ENCODE measurements at places on chromosomes 5 and 9.

- no peak for DNase-seq
Observed at GRCh38 chr9:88773627-88774244, 217.5 kb upstream of the S1PR3 start.

GRCh38 chr9:116685166-116685565 lies 1.9 kb upstream of the TRIM32 start:
- DNase-seq: no peak

GRCh38 chr9:131736431-131736830 lies 3.4 kb downstream of the RAPGEF1 start:
- DNase-seq: no peak

- no peak for DNase-seq
Observed at GRCh38 chr5:41526699-41527098, 16.3 kb upstream of the PLCXD3 start.

GRCh38 chr5:94778299-94778698 lies 159.8 kb downstream of the SLF1 start:
- no peak for DNase-seq

GRCh38 chr9:95770653-95771131 lies 104.8 kb upstream of the ERCC6L2 start:
- DNase-seq: no peak

- DNase-seq: no peak
Observed at GRCh38 chr5:169897481-169897880, 82.8 kb downstream of the INSYN2B start.

DNA sequence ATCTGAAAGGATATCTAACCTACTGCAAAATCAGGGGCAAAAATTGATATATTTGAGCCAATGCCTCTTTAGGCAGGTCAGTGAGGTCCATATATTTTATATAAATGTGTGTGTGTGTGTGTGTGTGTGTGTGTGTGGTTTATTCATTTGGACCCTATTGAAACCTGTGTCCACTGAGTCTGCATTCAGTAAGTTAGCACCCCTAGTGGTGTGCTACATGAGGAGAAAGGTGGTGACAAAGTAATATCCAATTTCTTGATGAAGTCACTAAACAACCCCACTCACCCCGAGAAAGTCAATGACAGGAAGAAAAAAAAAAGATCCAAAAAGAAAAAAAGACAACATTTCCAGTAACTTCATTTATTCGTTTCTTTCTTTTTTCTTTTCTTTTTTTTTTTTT lies 4.1 kb downstream of the FBXW11 start:
- no peak for DNase-seq

DNA sequence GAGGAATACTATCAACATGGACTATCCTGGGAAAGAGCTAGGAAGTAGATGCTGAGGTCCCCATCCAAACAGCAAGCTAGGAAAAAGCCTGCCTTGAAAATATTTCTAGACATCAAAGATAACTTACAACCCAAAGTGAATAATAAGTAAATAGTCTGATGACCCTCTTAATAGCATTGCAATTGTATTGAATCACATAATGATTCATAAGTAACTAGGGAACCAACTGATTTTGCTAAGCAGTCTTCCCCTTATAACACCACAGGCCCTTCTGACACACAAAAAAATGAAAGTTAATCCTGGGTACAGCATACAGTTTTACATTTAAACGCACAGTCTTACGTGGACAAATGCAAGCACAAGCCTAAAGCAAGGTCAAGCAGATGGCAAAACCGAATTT lies 199.3 kb downstream of the RFK start:
- no peak for DNase-seq

DNA sequence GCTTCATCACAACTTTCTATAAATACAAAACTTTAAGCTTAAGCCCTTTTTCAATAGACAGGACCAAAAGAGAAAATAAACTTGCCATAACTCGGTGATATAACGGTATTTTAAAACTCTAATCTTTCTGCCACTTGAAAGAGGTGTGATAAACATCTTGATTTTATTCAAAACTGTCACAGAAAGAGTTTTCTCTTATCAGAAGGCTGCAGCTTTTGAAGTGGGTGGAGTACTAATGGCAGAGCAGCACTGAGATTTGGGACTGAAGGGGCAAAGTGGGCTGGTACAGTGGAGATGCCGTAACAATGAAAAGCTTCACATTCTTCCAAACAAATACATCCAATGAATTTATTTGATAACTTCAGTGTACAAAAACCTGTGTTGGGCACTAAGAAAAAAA lies 92.5 kb downstream of the FBXO38 start:
- no peak for DNase-seq

DNA sequence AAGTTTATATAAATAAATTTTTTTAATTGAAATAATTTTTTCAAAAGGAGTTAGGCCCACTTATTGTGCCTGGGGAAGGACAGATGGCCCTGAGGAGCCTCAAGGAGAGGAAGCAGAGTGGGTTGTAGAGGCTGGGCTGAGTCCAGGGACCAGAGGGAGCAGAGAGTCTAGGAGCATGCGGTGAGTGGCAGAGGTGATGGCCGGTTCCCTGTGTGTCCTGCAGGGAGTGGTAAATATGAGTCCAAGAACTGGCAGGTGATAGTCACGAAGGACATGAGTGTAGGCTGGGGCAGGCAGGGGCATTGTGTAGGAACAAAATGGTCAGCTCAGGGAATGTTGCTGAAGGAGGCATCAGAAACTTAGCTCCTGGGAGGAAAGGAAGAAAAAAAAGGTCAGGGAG lies 8.3 kb upstream of the BTNL9 start:
- no peak for DNase-seq

GRCh38 chr5:158525663-158526062 lies 574.1 kb downstream of the EBF1 start:
- no peak for DNase-seq

DNA sequence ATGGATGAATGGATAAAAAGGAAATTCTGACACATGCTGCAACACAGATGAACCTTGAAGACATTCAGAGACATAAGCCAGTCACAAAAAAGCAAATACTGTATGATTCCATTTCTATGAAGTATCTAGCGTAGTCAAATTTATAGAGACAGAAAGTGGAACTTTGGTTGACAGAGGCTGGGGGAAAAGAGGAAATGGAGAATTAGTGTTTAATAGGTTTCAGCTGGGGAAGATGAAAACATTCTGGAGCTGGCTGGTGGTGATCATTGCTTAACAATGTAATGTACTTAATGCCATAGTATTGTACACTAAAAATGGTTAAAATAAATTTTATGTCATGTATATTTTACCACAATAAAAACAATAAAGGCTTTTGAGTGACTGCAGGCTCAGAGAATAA lies 24.2 kb downstream of the PPIC start:
- no peak for DNase-seq

GRCh38 chr5:153774686-153775085 lies 264.0 kb downstream of the FAM114A2 start:
- DNase-seq: no peak

DNA sequence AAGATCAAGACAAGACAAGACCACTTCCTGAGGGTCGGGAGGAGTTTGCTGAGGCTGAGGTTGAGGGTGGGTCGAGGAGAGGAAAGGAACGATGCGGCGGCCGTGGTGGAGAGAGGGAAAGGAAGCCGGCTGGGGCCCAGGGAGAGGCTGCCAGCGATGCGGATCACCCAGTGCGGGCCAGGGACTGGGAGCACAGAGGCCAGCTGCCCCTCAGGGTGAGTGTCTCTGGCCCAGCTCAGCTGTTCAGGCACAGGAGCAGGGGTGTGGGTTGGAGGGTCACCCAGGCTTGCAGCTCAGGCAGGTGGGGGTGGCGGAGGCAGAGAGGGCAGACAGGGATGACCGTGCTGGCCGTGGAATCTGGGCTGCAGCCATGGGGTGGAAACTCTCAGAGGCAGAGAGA lies 99.5 kb downstream of the FGF18 start:
- no peak for DNase-seq

- DNase-seq: no peak
Observed at GRCh38 chr5:73482383-73483136, 15.7 kb upstream of the BTF3 start.

- DNase-seq: no peak
Observed at GRCh38 chr9:24045150-24045549, 219.1 kb upstream of the ELAVL2 start.

GRCh38 chr5:160434022-160434531 lies 12.4 kb downstream of the PTTG1 start:
- DNase-seq: no peak

DNA sequence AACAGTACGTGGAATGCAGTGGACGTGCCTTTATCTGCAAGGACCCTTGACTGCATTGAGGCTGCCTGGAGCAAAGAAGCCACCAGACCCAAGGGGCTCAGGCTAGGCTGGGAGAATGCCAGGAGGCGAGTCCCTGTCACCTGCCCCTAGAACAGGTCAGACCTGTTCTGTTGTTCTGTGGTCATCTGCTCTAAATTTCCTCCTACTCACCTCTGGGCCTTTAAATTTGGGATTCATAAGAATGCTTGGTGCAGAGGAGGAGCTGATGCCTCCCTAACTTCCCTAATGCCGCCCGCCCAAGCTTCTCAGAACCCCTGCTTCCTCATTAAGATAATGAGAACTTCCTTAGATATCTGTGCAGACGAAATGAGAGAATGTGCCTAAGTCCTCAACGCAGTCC lies 32.0 kb downstream of the DAPK1 start:
- DNase-seq: no peak

DNA sequence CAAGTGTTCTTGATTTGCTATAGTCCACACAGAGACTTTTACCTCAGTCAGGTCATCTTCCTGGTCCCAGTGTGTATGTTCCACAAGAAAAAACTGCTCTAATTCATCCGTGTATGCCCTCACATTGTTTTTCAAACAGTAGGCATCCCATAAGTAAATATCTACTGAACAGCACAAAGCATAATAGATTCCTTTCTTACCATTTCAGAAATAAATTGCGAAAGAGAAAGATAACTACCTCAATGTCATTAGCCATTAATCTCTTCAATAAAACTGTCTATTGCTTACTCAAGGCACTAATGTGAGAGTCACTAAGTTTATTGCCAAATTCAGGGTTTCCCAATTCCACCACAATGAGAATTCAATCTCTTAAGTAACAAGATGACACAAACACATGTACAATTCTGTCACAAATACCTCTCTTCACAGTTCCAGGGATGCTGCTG lies 9.6 kb downstream of the FBXW2 start:
- DNase-seq: no peak

- no peak for DNase-seq
Observed at GRCh38 chr5:50691399-50692016, 25.1 kb downstream of the PARP8 start.

DNA sequence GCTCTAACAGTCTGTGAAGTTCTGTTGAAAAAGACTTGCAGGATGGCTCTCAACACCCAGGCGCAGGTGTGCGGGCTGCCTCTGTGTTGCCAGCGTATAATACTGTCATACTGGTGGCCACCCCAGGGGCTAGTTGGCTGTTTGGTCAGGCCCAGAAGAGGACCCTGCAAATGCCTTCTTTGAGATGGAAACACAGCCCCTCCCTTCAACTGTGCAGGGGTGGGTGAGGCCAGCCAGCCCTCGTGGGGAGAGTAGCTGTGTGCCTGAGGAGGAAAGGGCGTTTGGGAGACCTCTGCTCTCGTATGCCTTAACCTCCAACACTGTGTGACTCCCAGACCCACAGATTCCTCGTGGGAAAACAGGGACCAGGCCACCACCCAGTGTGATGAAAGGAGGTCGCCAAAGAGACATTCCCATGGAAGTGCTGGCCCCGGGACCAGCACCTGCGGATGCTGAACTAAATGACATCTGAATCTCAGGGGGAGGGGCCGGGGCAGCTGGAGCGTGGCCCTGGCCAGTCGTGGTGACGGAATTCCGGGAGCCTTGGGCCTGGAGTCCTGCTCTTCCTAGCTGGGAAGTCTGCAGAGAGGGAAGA lies 11.3 kb upstream of the SCGB3A1 start:
- no peak for DNase-seq

GRCh38 chr9:17551023-17551422 lies 27.8 kb upstream of the SH3GL2 start:
- no peak for DNase-seq

DNA sequence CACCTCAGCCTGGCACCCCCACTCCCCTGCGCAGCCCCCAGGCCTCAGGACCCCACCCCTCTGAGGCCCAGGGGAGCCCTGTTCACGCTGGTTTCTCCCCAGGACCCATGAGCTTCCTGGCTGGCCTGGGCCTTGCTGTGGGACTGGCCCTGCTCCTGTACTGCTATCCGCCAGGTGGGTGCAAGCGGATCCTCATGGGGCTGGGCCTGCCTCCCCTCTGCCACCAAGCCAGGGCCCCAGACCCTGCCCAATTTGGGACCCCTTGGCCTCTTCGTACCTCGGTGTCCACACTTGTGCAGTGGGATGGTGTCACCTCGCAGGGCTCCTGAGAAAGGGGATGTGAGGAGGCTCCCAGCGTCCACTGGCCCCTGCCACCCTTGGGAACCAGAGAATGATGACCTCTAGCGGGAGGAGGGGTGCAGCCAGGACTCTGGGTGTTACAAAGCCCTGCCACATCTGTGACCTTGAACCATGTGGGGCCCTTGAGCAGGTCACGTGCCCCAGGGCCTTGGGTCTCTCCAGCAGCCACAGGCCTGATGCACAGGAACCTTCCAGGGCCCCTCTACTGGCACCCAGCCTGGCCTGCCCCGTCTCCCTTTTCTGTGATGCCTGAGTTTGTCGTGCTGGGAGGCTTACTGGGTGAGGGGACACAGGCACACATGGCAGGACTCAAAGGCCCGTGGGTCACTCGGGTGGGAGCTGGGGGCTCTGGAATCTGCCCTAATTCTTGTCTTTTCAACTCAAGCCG lies 16.3 kb downstream of the CARD19 start:
- DNase-seq: no peak

DNA sequence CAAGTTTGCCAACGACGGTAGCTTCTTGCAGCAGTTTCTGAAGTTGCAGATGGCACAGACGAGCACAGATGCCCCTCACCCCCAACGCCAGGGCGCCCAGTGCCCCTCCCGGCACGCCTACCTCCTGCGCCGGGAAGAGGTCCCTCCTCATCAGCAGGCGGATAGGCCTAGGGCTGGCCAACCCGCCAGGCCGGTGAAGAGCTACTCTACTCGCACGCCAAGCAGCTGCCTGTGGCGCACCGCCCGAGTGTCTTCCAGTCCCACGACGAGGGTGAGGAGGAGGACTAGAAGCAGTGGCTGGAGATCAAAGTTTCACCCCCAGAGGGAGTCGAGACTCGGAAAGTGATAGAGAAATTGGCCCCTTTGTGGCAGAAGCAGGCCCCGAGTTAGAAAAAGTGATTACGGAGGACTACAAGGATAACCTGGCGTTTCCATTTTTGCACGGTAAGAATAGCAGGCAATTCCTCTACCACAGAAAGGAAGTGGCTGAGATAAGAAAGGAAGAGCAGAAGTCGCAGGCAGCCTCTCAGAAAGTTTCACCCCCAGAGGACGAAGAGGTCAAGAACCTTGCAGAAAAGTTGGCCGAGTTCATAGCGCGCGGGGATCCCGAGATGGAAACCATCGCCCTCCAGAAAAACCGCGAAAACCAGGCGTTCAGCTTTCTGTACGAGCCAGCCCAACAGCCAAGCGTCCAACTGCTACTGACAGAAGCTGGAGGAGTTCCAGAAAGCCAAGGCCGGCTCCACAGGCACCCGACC lies 170.4 kb downstream of the HINT1 start:
- no peak for DNase-seq

GRCh38 chr5:97164846-97165245 lies 18.2 kb downstream of the RIOK2 start:
- no peak for DNase-seq

- no peak for DNase-seq
Observed at GRCh38 chr5:145104106-145104505, 731.0 kb downstream of the PRELID2 start.

GRCh38 chr5:154437281-154437965 lies 8.4 kb upstream of the SAP30L start:
- no peak for DNase-seq

GRCh38 chr9:74775396-74775795 lies 112.3 kb downstream of the TRPM6 start:
- DNase-seq: no peak

- DNase-seq: no peak
Observed at GRCh38 chr5:139757727-139758509, 37.7 kb upstream of the PSD2 start.

Measured in stimulated activated effector memory CD8-positive, alpha-beta T cell treated with anti-CD3 and anti-CD28 coated beads, Interleukin-12 subunit alpha, Interleukin-12 subunit beta, amount 100 ng/mL, for 72 hours (primary cell).